Endodermal cell (in vitro differentiated cells): ENCODE measurements at places on chromosomes 16 and 17. TPM values are rescaled to one million over a fixed set of nuclear protein-coding genes. Genes with fewer than 3 reads are reported as not detected.

TPSG1 gene
- total RNA-seq = not detected in 2 replicates

SULT1A2 gene
- 0.29 and 0.70 TPM in 2 replicates for total RNA-seq

OR2C1 gene
- not detected in 2 replicates for total RNA-seq

C16orf82 gene
- total RNA-seq = not detected in 2 replicates

GRAP gene
- 0.14 TPM in 1 of 3 replicates, not detected in the others for total RNA-seq

KRT33A gene
- total RNA-seq = not detected in 2 replicates

GAS7 gene
- 13.7 and 14.7 TPM in 2 replicates for total RNA-seq

KCNG4 gene
- total RNA-seq = not detected in 2 replicates

EVI2B gene
- not detected in 2 replicates for total RNA-seq

MINK1 gene
- total RNA-seq = 68.1 and 75.0 TPM in 2 replicates

RNU2-1 gene
- 3,401 to 5,418 TPM (median 5,100 TPM) in 3 replicates for total RNA-seq

TANGO6 gene
- 5.5 to 15.7 TPM (median 9.6 TPM) in 3 replicates for total RNA-seq

ITGA2B gene
- total RNA-seq = 8.5 to 14.2 TPM (median 8.8 TPM) in 3 replicates

- no peak overlapping the region for H3K4me3 ChIP-seq
- H3K27ac ChIP-seq = no peak overlapping the region
- no peaks in the 10 kb centered on the region for H3K36me3 ChIP-seq
- H3K27me3 ChIP-seq = no peaks in the 10 kb centered on the region
- H3K4me1 ChIP-seq = no peaks in the 10 kb centered on the region
These were observed 141.0 kb upstream of the CIBAR2 start for GRCh38 chr16:85253084-85253941.

DNA sequence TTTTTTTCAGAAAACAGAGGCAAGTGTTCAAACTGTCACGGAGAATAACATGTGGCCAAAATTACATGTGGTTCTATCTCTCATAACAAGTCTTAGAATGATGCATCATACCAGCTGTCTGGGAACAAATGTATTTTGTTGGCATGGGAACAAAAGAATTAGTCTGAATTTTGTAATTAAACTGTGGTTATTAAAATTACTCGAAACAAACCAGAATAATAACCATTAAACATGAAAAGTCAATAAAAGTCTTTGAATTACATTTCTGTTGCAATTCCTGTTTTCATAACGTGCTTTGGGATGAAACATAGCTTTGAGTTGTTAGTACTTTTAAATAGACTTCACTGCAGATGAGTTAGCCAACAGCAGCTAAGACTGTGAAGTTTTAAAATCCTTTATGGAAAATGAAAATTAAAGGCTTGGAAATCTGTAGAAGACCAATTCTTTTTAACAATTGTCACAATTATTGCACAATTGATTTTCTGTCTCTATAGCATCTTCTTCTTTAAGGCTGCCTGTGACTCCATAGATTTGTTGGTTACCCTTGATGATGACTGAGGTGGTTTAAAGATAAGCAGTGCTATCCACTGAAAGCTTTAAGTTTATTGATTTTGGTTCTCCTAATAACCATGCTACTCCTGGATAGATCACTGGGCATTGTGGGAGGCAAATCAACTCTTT, 117.9 kb upstream of the AXIN2 start:
- no peaks in the 10 kb centered on the region for H3K4me1 ChIP-seq
- DNase-seq = no peak
- no peaks in the 10 kb centered on the region for H3K36me3 ChIP-seq
- H3K27me3 ChIP-seq = no peaks in the 10 kb centered on the region
- H3K4me3 ChIP-seq = no peak overlapping the region

DNA sequence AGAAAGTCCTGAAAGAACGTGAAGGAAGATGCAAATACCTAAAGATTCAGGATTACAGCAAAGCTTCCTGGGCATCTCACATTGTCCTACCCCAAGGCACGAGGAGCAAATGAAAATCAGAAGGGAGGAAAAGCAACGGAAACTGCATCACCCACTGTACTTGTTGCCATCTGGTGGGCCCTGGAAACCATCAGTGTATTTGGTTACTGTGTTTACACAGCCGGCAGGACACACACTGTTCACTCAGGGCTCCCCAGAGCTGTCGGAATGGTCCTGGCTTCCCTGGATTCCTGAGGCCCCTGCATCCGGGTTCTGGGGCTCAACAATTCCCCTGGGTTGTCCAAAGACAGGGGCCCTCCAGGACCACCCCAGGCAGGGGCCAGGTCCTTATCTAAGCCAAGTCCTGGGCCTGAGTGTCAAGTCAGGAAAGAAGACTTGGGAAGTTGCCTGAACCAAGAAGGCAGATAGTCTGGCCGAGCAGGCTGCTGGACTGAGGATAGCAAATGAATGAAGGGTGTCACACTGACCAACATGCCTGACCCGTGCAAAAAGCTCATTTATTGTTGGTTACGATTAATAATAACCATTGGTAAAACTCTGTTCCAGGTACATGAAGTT, 52.8 kb downstream of the SOX9 start:
- no peak for DNase-seq
- H3K4me1 ChIP-seq = no peaks in the 10 kb centered on the region
- H3K27me3 ChIP-seq = no peaks in the 10 kb centered on the region
- H3K27ac ChIP-seq = no peak overlapping the region
- no peak overlapping the region for H3K4me3 ChIP-seq

DNA sequence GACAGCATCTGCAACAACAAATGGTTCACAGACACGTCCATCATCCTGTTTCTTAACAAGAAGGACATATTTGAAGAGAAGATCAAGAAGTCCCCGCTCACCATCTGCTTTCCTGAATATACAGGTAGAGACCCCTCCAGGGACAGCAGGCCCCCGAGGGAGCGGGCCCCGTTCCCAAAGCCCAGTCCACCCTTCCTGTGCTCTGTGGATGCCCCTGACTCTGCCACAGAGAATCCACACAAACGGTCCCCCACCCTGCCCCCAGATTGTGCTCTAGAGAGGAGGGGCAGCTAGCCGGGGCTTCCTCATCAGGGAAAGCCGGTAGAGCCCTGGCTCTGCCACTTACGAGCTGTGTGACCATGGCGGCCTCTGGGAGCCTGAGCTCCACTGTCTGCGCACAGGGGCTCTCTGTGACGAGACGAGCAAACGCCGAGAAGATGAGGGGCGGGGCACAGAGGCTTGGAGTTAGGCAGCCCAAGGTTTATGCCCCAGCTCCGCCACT, 84.4 kb downstream of the AMFR start:
- no peaks in the 10 kb centered on the region for H3K4me1 ChIP-seq
- H3K4me3 ChIP-seq = no peak overlapping the region
- no peak for DNase-seq

- H3K4me3 ChIP-seq = peak overlapping the region; percentile 64
- H3K27me3 ChIP-seq = peaks cover 38% of the 10 kb centered on the region
- H3K27ac ChIP-seq = no peak overlapping the region
- H3K4me1 ChIP-seq = peaks cover 10% of the 10 kb centered on the region
- no peak for DNase-seq
These were observed 28.8 kb downstream of the ACTG1 start for GRCh38 chr17:81483862-81484194.

- H3K27me3 ChIP-seq = no peaks in the 10 kb centered on the region
- no peaks in the 10 kb centered on the region for H3K4me1 ChIP-seq
- no peaks in the 10 kb centered on the region for H3K36me3 ChIP-seq
- no peak overlapping the region for H3K27ac ChIP-seq
- no peak overlapping the region for H3K4me3 ChIP-seq
- no peak for DNase-seq
These were observed 5.0 kb downstream of the PRSS27 start for GRCh38 chr16:2715064-2715463.

- peaks cover 11% of the 10 kb centered on the region for H3K27me3 ChIP-seq
- DNase-seq = peak; percentile 64
- no peak overlapping the region for H3K4me3 ChIP-seq
- no peaks in the 10 kb centered on the region for H3K36me3 ChIP-seq
- H3K27ac ChIP-seq = no peak overlapping the region
These were observed 6.3 kb upstream of the USP31 start for GRCh38 chr16:23155445-23156049.

DNA sequence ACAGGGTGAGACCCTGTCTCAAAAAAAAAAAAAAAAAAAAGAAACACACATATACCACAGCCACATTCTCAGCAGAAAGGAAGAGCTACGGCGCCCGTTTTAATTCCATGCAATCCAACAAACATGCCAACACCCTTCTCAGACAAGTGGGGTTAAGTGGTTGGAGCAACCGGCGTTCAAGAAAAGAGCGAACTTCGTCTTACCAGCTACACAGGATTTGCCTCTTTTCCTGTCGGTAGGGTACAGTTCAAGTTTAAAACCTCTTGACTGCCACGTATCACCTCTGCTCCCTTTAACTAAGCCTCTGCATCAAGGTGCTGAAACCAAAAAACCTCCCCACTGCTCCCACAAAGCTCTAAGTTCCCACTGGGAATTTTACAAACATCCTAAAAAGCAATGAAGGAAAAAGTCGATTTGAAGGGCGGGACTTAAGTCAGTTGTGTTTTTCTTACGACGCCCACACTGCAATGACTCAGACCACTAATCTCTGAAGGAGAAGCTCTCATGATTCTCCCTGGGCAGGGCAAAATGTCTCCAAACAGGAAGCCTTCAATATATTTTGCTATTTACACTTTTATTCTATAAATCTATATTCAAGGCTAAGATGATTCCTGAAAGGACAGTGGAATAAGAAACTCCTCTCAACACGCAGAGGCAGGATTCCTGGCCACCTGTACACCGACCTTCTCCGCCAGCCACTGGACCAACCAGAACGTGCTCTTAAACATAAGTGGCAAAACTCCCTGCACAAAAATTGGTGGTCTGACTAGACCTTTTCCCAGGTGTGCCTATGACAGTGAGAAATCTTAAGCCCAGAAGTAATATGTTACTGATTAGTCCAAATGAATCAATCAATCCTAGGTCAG, 18.8 kb downstream of the SRP68 start:
- H3K27ac ChIP-seq = no peak overlapping the region
- peaks cover 88% of the 10 kb centered on the region for H3K36me3 ChIP-seq

DNA sequence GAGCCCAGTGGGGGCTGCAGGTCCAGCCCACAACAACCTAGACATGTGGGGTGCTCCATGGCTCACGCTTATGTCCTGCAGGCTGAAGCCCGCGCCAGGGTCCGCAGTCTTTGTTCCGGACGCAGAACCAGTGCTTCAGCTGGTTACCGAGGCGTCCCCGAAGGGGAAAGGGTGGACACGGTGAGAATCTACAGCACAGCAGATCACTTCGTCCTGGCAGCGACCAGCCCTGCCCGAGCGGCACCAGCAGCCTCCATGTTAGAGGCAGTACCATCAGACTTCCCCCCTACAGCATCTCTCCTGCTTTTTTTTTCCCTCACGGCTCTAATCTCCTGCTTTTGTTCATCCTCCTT, 1736.4 kb downstream of the TP53TG3F start:
- no peak overlapping the region for H3K27ac ChIP-seq
- H3K4me1 ChIP-seq = no peaks in the 10 kb centered on the region
- H3K27me3 ChIP-seq = no peaks in the 10 kb centered on the region
- no peak overlapping the region for H3K4me3 ChIP-seq
- DNase-seq = no peak

DNA sequence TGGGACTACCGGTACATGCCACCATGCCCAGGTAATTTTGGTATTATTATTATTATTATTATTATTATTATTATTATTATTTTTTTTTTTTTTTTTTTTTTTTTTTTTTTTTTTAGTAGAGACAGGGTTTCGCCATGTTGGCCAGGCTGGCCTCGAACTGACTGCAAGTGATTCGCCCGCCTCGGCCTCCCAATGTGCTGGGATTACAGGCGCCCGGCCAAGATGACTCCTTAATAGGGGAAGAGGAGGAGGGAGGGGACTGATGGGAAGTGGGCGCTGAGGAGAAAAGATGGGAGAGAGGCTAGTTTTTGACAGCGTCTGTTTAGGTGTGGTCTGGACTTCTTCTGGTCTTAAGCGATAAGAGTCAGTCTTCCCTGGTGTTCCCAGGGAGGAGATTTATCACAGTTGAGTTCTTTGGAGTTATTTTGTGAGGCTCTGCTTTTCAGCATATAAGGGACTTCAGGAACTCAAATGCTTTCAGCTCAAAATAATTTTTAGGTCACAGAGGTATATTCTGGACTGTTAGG, 34.4 kb upstream of the SLC5A10 start:
- H3K27me3 ChIP-seq = no peaks in the 10 kb centered on the region
- no peak overlapping the region for H3K4me3 ChIP-seq
- H3K27ac ChIP-seq = no peak overlapping the region
- H3K36me3 ChIP-seq = peaks cover 76% of the 10 kb centered on the region
- no peak for DNase-seq

DNA sequence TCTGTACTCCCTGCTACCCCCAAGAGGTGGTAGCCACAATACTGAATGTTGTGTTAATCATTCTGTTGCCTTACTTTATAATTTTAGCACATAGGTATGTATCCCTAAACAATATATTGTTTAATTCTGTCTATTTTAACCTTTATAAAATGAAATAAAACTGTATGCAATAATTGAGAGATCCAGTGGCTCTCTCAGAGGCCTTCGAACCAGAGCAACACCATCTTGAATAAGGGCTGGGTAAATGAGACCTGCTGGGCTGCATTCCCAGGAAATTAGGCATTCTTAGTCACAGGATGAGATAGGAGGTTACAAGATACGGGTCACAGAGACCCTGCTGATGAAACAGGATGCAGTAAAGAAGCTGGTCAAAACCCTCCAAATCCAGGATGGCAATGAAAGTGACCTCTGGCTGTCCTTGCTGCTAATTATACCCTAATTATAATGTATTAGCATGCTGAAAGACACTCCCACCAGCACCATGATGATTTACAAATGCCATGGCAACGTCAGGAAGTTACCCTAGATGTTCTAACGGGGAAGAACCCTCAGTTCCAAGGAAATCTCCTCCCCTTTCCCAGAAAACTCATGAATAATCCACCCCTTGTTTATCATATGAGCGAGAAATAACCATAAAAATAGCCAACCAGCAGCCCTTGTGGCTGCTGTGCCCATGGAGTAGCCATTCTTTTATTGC, 2.0 kb upstream of the CANT1 start:
- no peak overlapping the region for H3K27ac ChIP-seq
- H3K4me1 ChIP-seq = peaks cover 3% of the 10 kb centered on the region
- DNase-seq = peak; percentile 38

GRCh38 chr17:11391134-11391533, 150.1 kb downstream of the SHISA6 start:
- H3K27ac ChIP-seq = no peak overlapping the region
- no peaks in the 10 kb centered on the region for H3K27me3 ChIP-seq
- H3K36me3 ChIP-seq = no peaks in the 10 kb centered on the region
- peak; percentile 88 for DNase-seq
- H3K4me3 ChIP-seq = no peak overlapping the region

GRCh38 chr17:21077281-21077680, 34.5 kb upstream of the USP22 start:
- H3K36me3 ChIP-seq = no peaks in the 10 kb centered on the region
- H3K27me3 ChIP-seq = no peaks in the 10 kb centered on the region
- H3K4me3 ChIP-seq = no peak overlapping the region
- DNase-seq = no peak

- no peak overlapping the region for H3K4me3 ChIP-seq
- H3K4me1 ChIP-seq = no peaks in the 10 kb centered on the region
- H3K27ac ChIP-seq = no peak overlapping the region
- H3K27me3 ChIP-seq = no peaks in the 10 kb centered on the region
These were observed 12.6 kb upstream of the XYLT1 start for GRCh38 chr16:17483351-17483750.
